ENCODE measurements at places on chromosomes 13 and 19.

DNA sequence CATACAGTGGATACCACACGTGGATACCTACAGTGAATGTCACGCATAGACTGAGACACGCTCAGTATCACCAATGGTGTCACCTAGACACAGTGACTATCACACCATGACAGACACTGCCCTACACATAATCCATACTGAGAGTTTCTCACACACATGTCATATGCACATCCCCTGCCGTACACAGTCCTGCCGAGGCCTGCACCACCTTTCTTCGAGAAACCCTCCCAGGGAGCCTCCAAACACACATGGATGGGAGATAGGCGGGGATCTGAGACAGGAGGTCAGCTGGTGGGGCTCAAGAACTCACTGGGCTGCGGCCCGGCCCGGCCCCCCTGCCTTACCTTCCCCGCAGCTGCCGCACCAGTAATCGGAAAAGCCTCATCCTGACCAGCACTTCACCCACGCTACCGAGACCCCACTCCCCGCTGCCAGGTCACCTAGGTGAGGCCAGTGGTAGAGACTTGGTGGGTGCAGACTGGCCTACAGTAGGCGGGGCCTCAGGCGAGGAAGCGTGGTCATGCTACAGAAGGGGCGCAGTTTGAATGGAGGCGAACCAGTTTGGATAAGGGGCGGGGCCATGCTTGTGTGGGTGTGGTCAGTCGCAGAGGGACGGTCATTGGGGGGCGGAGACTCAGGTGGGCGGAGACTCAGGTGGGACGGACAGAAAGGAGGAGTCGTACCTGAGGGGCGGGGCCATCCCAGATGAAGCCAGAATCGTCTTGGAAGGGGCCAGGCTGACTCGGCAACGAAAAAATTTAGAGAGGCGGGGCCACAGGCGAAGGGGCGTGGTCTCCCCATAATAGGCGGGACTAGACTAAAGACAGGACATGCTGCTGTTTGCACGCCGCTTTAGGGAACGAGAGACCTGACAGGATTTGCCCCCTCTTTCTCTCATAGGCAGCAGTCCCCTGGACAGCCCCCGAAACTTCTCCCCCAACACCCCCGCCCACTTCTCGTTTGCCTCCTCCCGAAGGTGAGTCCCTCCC is 2.1 kb downstream of the MAST1 start:
- peak; percentile 64 for DNase-seq

GRCh38 chr19:53034948-53035675 is 9.4 kb upstream of the ERVV-2 start:
- DNase-seq = no peak

GRCh38 chr19:17376935-17377600 is at the start of gene PLVAP:
Gene PLVAP (minus strand): TSS chr19:17377342. CDS start chr19:17377288, 54 bp downstream.
- no peak for DNase-seq

- DNase-seq = no peak
Measured at GRCh38 chr13:110444226-110444653, 117.3 kb downstream of the RAB20 start.

GRCh38 chr13:94860981-94861407 is 148.6 kb upstream of the SOX21 start:
- DNase-seq = no peak

DNA sequence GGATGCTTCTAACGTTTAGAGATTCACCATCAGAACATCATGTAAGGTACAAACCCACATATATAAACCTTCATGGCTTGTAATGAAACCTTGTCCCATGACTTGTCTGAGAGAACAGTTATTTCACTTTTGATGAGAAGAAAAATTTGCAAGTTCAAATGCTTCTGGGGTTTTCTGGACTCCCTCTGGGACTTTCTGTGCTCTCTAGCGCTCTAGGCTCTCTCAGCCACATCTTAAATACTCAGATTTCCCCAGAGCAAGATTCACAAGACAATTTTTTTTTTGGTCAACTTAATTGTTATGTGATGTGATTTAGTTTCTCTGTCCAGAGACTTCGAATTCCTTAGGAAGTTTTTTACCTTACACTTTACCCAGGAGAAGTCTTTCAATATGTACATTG is 282.8 kb upstream of the EDNRB start:
- no peak for DNase-seq

- no peak for DNase-seq
Measured at GRCh38 chr19:677201-677600, 1.0 kb downstream of the FSTL3 start.

GRCh38 chr19:17949956-17950309 is 17.0 kb upstream of the KCNN1 start:
- DNase-seq = no peak

DNA sequence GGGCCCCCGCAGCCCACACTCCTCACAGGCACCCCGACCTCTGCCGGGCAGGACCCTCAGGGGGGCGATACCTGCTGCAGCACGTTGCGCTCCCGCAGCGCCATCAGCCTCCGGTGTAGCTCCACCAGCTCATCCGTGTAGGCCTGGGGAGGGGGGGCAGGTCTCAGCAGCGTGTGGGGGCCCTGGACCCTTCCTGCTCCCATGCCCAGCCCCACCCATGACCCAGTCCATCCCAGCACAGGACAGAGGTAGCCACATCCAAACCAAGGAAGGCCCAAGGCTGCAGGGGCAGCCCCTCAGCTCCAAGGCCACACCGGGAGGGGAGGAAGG is 66.5 kb downstream of the MLLT1 start:
- no peak for DNase-seq

- no peak for DNase-seq
Measured at GRCh38 chr13:96792188-96792587, 202.1 kb downstream of the OXGR1 start.

DNA sequence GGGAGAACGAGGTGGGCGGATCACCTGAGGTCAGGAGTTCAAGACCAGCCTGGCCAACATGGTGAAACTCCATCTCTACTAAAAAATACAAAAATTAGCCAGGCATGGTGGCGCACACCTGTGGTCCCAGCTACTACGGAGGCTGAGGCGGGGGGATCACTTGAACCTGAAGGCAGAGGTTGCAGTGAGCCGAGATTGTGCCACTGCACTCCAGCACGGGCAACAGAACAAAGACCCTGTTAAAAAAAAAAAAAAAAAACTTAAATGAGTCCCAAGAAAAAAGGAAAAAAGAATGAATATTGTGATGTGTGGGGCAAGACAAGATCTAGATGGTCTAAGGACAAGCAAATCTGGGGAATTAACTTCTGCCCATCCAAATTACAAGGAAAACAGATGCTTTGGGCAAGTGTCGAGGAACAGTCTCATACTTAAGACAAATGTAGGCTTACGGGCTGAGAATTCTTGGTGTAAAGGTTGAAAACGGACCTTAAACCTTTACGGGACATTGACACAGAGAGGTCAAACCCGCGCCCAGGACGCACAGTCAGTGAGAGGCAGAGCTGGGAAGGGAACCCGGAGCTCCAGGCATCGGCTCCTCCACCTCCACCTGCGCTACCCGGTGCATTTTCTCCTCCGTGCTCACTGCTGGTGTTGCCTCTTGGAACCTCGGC is 656 bp upstream of the ZNF324 start:
- DNase-seq = no peak

DNA sequence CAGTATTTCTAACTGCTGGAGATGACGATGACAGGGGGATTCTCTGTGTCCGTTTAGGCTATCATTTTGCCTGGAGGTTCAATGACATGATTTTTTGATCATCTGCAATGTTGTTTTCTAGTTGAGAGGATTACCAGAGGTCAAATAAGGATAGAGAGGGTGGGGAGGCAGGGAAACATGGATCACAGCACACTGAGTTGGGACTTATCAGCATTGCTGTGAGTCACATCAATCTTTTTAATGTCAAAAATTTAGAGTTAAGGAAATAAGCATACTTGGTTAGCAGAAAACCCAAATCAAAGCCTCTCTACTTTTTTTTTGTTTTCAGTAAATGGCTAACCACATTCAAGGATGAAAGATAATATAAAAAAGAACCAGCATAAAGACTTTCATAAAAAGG is 43.0 kb upstream of the CSNK1A1L start:
- no peak for DNase-seq

- no peak for DNase-seq
Measured at GRCh38 chr13:40189898-40190630, 476.4 kb downstream of the FOXO1 start.

- no peak for DNase-seq
Measured at GRCh38 chr13:52896827-52897659, 48.6 kb upstream of the PCDH8 start.

GRCh38 chr13:101569807-101570206 is 117.3 kb downstream of the ITGBL1 start:
- DNase-seq = no peak

DNA sequence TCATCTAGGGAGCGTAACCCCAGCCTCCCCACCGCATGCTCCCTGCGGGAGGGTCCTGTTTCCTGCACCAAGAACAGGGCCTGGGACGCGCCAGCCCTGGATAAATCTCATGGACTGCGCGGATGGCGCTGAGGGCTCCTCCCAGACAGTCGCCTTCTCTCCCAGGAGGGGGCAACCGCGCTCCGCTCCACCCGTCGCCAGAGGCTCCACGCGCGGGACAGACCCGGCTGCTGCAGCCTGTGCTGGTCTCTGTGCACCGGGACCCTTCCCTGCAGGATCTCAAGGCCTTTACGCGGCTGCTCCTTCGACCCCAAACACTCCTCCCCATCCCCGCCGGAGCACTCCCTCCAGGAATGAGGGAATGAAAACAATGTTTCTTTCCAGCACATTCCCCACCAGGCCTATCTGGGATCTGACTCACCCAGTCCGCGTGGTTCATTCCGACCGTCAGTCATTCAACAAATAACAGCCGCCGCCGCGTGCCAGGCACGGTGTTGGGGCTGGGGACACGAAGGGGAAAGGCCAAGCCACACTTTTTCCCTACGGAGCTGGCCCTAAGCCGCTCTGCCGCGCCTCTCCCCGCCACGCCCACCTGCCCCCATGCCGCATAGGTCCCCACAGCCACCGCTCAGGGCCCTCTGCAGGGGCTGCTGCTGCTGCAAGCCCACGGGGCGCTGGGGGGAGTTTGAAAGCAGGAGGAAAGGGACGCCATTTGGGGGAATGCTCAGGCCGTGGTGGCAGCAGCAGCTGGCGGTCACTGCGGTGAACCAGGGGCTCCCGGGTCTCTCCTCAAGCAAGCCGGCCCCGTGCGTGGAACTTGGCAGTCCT is 6.0 kb downstream of the PNMA8B start:
- DNase-seq = no peak

DNA sequence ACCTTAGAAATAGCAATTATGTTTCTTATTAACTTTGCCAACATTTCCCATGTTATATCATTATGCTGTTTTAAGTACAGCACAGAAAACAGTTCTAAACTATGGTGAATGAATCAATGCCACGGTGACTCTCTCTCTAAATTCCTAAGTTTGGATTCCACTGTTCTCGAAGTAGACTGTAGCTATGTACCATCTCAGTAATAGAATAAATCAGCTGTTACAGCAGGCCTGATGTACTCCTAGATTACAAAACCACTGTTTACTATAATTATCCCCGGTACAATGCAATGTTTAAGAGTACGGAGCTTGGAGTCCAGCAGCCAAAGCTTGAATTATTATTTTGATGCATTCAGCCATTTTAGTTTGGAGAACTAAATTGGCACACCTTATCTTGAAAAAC is 476.3 kb upstream of the SLITRK1 start:
- DNase-seq = no peak

- no peak for DNase-seq
Measured at GRCh38 chr13:109439813-109440212, 346.6 kb downstream of the IRS2 start.

GRCh38 chr19:46840498-46840942 is 10.1 kb downstream of the AP2S1 start:
- peak; percentile 62 for DNase-seq

- DNase-seq = no peak
Measured at GRCh38 chr13:29515372-29515771, 80.1 kb downstream of the SLC7A1 start.

DNA sequence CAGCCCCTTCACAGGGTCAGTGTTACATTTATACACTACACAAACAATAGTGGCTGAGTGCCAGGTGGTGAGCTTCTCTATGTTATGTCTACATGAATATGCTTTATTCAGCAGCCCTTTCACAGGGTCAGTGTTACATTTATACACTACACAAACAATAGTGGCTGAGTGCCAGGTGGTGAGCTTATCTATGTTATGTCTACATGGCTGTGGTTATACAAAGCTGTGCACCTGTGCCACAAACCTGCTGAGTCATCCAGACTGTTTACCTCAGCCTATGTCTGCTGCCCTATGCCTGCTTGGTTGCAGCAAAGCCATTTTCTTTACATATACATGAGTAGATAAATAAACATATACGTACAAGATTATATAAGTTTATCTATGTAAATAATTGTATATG is 76.5 kb downstream of the ZNF726 start:
- no peak for DNase-seq

DNA sequence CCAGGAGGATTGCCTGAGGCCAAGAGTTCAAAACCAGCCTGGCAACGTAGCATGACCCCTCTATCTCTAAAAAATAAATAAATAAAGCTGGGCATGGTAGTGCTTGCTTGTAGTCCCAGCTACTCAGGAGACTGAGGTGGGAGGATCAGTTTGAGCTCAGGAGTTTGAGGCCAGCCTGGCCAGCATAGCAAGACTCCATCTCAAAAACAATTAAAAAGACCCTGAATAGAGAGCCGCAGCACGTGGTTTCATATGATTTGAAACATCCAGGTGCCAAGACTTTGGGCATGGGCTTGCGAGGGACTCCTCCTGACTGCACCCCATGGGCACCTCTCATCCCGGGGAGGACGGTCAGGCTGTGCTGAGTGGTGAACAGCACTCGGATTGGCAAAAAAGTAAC is 63.9 kb downstream of the ZIC5 start:
- no peak for DNase-seq
